ENCODE measurements at places on chromosomes 5 and 9.

GRCh38 chr5:62701036-62701435, 122.4 kb downstream of the LRRC70 start:
- DNase-seq = no peak

DNA sequence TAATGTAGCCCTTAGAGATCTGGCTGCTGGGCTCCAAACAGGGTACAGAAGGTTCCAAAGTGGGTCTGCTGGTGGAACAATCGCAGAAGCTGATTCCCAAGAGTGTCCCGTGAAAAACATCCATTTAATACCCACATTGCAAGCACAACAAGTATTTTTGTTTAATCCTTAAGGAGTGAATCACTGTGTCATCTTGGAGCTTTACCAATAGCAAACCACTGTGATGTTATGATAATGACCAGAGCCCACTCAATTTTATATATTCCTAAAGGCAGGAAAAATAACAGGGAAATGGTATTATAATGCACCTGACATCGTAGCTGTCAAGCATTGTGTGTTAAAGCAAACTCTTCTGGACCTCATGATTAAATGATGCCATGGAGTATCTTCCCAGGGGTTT, 291.9 kb downstream of the FBXL7 start:
- DNase-seq = no peak

GRCh38 chr9:133656211-133657119, 20.3 kb downstream of the DBH start:
- no peak for DNase-seq

GRCh38 chr9:124298646-124299235, 41.0 kb downstream of the NEK6 start:
- DNase-seq = no peak

- no peak for DNase-seq
Measured at GRCh38 chr5:135211083-135211790, 177.2 kb upstream of the PITX1 start.

DNA sequence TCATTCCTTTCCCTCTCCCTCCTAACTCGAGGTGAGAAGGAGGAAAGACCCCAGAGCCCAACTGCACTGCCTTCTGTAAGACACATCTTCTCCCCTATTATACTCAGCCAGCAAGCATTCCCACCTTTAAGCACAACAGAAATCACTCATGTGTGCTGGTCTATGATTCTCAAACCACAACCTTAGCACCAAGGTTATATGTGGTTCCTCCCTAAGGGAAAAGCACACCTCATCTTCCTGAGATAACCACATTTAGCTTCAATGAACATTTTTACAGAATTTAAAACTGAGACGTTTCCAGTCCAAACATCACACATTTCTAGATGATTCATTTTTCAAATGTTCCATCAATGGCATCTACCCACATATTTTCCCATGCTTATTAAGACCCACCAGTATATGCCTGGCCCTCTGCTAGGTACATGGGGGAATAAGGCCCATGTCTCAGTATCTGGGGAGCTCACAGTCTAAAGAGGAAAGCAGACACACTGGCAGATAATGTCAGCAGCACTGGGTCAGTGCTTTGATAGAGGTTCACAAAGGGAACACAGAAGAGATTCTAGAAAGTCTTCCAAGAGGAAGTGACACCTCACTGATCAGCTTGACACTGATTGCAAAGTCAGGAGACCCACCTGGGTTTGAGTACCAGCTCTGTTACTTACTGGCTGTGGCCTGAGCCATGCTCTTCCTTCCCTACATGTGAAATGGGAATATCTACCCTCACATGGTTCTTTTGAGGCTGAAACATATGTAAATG, 245.4 kb downstream of the DENND1A start:
- DNase-seq = no peak

DNA sequence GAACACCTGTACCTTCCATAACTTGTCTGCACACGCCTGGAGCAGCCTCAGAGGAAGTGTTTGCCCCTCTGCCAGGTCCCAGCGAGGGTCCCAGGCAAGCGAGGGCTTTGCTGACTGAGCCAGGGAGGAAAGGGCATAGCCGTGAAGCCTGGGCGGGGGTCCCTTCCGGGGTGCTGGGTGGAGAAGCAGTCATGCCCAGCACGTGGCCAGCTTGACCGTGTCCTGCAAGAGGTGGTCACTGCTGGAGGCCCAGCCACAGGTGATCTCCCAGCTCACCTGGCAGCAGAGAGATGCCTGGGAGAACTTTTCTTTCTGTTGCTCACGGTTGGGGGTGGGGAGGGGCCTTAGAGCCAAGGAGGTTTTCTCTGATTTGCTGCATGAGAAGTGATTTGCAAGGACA, 195.3 kb downstream of the CACNA1B start:
- no peak for DNase-seq

- DNase-seq = no peak
Measured at GRCh38 chr9:107740088-107740980, 250.8 kb upstream of the KLF4 start.

DNA sequence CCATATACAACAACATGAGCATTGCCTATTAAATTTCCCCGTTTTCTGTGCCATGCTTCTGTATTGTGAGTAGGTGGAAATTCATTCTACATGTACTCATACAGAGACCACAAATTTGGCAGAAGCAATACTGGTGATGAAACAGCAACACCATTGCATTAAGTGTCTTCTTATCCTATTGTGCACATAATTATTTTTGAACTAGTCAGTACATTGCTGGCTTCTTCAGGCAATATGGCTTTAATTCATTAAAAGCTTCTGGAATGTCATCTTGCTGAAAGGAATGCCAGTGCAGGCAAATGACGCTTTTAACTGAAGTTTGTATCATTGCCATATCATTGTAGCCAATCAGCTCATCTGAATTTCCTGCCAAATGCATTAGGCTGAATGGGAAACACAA, 82.6 kb downstream of the KIAA1958 start:
- DNase-seq = no peak

DNA sequence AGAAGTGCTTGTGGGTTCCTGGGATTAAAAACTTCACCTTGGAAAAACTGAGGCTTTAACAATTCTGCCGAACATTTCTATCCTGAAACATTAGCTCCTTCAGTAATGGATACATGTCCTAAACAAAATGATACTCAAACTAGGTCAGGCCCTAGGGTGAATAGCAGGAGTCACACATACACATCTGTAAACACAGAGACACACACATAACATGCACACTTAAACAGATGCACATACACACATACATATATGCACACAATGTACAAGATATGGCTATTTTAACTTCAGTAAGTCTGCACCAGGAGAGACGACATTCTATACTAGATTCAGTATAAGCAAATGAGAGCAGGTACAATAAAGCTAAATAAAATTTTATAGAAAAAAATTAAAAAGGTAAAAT, 124.4 kb downstream of the DCP2 start:
- no peak for DNase-seq

GRCh38 chr5:172114875-172115422, 73.1 kb downstream of the STK10 start:
- DNase-seq = peak; percentile 88

GRCh38 chr9:133238272-133238850, 29.3 kb upstream of the OBP2B start:
- DNase-seq = peak; percentile 38

DNA sequence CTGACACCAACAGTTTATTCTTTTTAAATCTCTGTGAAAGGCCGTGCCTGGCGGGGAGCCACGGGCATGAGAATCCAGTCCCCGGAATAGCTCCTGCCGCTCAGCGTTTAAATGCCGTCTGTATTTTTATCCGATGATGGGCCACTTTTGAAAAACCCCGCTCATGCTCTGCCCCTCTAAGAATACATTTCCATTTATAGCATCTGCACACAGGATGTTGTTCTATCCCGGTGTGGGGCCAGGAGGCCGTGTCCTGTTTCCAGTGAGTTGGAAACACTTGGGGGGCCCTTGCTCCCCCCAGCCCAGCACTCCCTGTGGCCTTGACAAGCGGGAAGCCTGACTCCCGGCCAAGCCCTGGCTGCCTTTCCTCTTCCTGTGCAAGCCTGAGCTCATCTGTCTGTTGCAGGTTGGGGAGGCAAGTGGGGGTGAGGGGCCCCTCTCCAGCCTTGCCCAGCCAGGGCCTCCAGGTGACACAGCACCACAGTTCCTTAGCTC, 39.0 kb downstream of the ERGIC1 start:
- DNase-seq = no peak

- no peak for DNase-seq
Measured at GRCh38 chr9:89903141-89903475, 298.3 kb downstream of the GADD45G start.

DNA sequence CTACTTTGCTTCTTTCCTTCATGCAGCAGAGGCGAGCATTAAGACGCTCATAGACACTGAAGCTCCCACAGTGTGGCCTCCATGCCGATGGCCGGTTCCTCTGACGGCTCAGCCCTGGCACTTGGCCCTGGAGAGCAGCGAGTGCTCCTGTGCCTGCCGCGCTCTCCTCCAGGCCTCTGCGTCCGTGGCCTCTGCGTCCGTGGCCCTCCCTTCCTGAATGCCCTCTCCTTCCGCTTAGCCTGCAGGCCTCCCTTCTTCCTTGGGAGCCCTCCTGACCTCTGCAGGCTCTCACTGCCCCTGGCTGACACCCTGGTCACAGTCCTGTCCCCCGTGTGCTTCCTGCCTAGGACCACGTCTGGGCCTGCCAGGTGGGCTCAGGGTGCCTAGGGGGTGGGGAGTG, 92.8 kb downstream of the ZNF354C start:
- no peak for DNase-seq

DNA sequence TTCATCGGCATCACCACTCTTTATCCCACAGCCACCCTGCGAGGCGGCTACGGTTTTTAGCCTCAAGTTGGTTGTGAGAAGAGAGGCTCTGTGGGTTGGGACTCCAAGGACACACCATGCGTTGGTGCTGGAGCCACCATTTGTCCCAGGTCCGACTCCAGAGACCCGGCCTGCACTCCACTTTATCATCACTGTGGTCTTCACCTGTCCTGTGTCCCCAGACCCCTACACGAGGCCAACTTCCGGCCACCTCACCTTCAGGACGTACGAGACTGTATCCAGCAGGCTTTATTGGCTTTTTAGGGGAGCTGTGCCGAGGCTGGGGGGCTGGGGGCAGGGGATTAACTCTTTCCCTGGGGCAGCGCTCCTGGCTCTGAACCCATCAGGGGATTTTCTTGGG, 55.0 kb downstream of the GTF3C4 start:
- no peak for DNase-seq

DNA sequence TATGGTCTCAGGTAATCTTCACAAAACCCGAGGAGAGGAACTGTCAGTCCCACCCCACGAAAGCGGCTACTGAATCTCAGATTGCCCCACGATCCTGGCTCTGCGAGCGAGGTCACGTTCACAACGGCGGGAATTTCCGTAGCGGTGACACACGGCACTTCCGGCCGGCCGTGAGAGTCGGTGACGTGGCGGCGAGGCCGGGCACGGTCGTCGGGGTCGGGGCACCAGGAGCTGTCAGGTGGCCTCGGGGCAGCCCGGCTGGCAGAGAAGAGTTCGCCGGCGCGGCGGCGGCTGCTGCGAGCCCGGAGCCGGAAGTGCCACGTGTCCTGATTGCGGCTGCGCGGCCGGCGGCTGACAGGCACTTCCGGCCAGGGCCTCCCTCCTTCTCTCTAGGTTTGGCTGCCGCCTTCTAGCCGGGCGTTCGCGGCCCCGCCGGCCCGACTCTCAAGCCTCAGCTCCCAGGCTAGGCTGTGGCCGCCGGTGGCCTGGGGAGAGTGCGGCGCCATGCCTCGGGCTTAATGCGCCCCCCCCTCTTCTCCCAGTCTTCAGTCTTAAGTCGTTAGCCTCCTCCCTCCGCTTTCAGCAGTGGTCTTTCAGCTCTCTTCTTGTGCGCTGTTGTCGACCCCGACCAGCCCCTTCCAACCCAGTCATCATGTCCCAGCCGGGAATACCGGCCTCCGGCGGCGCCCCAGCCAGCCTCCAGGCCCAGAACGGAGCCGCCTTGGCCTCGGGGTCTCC, at the start of gene SEC24A:
Gene SEC24A (plus strand): TSS at position 361 of the 738 bp plus-strand sequence. CDS start 292 bp downstream, at position 653.
- peak; percentile 96 for DNase-seq

- no peak for DNase-seq
Measured at GRCh38 chr5:173457482-173457881, 129.3 kb upstream of the STC2 start.

GRCh38 chr5:152372875-152373274, 32.2 kb downstream of the NMUR2 start:
- no peak for DNase-seq

DNA sequence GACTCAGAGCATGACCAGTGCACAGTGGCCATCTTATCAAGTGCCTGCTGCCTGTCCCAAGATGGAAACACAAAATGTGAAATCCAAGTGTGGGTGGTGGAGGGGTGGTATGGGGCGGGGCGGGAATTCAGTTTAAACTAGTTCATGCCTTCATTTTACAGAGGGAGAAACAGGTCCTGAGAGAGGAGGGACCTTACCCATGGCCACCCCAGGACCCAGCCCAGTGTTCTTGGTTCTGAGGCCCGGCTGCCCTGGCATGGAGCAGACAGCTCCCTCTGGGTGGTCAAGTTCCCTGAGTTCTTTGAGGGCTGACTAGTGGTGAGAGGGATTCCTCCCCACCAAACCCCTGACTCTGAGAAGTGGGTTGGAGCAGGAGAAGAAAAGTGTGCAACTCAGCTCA, 20.8 kb downstream of the KCNIP1 start:
- no peak for DNase-seq

- DNase-seq = no peak
Measured at GRCh38 chr9:123523001-123523400, 167.0 kb downstream of the CRB2 start.
